ENCODE measurements at places on chromosomes 16 and 17. TPM values are rescaled to one million over a fixed set of nuclear protein-coding genes. Genes with fewer than 3 reads are reported as not detected.

DNA sequence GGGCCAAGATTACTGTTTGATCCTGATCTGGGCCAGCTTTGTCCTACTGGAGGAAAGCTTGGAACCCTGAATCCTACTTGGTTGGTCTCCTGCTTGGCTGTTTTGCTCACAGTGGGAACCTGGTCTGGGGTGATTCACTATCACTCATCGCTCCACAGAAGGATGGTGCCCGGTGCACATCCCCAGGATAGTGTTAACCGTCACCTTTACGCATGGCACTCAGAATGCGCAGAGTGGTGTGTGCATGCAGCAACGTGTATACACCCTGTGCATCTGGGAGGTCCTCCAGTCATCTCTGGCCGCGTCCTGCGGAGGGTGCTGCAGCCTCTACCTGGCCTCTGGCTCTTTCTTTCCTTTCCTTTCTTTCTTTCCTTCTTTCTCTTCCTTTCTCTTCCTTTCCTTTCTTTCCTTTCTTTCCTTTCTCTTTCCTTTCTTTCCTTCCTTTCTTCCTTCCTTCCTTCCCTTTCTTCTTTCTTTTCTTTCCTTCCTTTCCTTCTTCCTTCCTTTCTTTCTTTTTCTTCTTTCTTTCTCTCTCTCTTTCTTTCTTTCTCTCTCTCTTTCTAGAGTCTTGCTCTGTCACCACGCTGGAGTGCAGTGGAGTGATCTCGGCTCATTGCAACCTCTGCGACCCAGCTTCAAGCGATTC is 13.1 kb downstream of the SOCS3 start:
- no peak for DNase-seq
- H3K4me1 ChIP-seq = peaks cover 75% of the 10 kb centered on the region
- no peak overlapping the region for H3K4me3 ChIP-seq
- no peaks in the 10 kb centered on the region for H3K36me3 ChIP-seq
- no peak overlapping the region for H3K27ac ChIP-seq

- H3K4me1 ChIP-seq = no peaks in the 10 kb centered on the region
- DNase-seq = no peak
- H3K36me3 ChIP-seq = peaks cover 3% of the 10 kb centered on the region
- H3K4me3 ChIP-seq = no peak overlapping the region
Observed at GRCh38 chr17:15334266-15334665, 7.1 kb downstream of the TEKT3 start.

DNA sequence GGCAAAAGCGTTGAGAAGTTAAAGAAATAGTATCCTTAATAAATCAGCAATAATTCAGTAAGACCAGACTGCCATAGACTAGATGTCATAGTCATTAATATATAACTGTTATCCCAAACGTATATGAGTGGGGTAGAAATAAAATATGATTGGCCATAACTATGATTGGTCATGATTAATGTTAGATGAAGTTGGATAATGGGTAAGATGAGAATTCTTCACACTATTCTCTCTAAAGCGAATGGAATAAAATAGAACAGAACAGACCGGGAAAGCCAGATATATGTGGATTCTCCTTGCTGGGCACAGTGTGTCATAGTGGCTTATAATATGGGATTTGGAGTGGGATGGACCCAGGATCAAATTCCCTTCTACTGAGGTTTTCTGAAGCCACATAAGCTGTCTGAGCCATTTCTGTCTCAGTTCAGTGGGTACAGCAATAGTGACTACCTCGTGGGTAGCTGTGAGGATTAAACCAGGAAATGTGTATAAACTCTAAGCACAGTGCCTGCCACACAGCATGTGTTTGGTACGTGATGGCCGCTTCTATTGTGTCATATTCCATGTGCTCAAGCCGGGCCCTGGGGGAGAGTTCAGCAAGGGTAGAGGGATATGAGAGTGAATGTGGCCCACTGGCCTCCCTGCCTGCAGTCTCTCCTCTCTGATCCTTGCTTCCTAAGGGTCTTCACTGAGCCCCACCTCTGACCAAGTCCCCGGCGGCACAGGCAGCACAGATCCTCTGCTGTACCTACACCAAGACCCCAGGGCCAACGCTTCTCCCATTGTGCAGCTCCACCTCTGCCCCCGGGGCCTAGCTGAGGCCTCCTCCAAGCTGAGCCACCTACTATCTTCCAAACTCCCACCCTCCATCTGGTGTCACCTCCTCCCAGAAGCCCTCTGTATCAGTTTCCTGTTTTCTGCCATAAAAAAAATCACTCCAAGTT is 3.7 kb downstream of the CETP start:
- H3K27me3 ChIP-seq = no peaks in the 10 kb centered on the region
- H3K4me1 ChIP-seq = peaks cover 19% of the 10 kb centered on the region
- H3K36me3 ChIP-seq = no peaks in the 10 kb centered on the region
- H3K4me3 ChIP-seq = no peak overlapping the region

GRCh38 chr17:72219137-72219823 is 98.5 kb downstream of the SOX9 start:
- no peaks in the 10 kb centered on the region for H3K4me1 ChIP-seq
- H3K27me3 ChIP-seq = peaks cover 38% of the 10 kb centered on the region
- no peak overlapping the region for H3K4me3 ChIP-seq
- no peak for DNase-seq

DNA sequence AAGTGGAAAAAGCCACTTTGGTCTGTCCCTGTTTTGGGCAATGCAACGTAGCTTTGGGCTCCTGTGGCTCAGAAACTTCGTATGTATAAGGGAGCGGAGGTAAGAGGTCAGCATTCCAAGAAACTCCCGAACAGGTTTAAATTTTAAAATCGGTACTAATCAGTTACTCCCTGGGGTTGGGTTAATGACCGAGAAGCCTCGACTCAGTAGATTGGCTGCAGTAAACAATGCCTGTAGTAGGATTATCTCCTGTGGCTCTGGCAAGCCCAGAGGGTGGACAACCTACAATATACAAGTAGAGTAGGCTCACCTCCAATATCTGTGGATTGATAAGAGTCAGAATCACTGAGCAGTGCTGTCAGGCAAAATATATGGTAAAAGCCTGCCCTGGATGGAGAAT is 1.6 kb upstream of the GNA13 start:
- H3K4me1 ChIP-seq = peaks cover 23% of the 10 kb centered on the region
- no peaks in the 10 kb centered on the region for H3K27me3 ChIP-seq
- DNase-seq = no peak

- H3K27me3 ChIP-seq = peaks cover 1% of the 10 kb centered on the region
- H3K4me3 ChIP-seq = no peak overlapping the region
Observed at GRCh38 chr16:85372627-85373372, 240.3 kb upstream of the GSE1 start.

DNA sequence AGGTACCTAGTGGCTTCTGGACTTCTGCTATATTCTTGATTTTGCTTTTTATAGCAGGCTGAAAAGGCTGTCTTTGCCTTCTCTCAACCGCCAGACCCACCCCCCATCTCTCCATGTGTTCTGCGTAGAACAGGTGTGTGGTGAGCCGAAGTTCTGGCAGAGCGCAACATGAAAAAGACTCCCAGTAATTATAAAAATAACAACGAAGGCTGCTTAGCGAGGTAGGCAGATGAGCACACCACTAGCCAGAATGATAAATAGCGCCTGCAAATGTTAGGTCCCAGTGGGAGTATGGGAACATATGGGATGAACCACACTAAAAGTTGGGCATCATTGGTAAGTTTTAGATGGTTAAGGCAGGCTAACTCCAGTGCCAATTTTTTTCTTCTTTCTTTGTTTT is 14.0 kb upstream of the RBFOX1 start:
- H3K4me1 ChIP-seq = no peaks in the 10 kb centered on the region
- H3K36me3 ChIP-seq = no peaks in the 10 kb centered on the region
- no peak overlapping the region for H3K27ac ChIP-seq
- H3K27me3 ChIP-seq = no peaks in the 10 kb centered on the region

- H3K36me3 ChIP-seq = no peaks in the 10 kb centered on the region
- no peaks in the 10 kb centered on the region for H3K4me1 ChIP-seq
- no peak overlapping the region for H3K27ac ChIP-seq
- no peak for DNase-seq
Observed at GRCh38 chr16:86307514-86307903, 202.8 kb upstream of the FOXF1 start.

- no peak overlapping the region for H3K4me3 ChIP-seq
- no peaks in the 10 kb centered on the region for H3K4me1 ChIP-seq
- no peak overlapping the region for H3K27ac ChIP-seq
- no peaks in the 10 kb centered on the region for H3K27me3 ChIP-seq
Observed at GRCh38 chr17:73118139-73118538, 25.7 kb upstream of the SLC39A11 start.

GRCh38 chr16:71283612-71284011 is 5.6 kb downstream of the CMTR2 start:
- H3K36me3 ChIP-seq = peaks cover 55% of the 10 kb centered on the region
- H3K27ac ChIP-seq = no peak overlapping the region
- H3K4me1 ChIP-seq = peaks cover 14% of the 10 kb centered on the region
- H3K4me3 ChIP-seq = no peak overlapping the region
- DNase-seq = no peak

DNA sequence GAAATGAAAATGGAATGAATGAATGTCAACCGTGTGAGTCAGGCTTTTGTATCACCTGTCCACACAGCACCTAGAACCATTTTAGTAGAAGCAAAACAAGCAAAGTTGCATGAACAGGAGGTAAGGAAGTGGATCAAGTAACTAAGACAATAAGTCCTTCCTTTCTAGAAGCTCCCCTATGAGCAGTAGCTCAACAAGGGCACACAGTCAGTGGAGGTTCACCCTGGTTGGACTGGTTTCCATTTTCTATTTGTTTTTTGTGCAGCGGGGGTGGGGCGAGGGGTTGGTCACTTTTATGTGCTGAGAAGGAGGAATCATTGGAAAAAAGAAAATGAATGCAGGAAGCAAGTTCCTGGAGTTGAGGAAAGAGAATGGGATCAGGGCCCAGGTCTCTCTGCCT is 4.0 kb upstream of the HSBP1 start:
- peaks cover 4% of the 10 kb centered on the region for H3K36me3 ChIP-seq
- peaks cover 15% of the 10 kb centered on the region for H3K4me1 ChIP-seq
- DNase-seq = no peak
- H3K27me3 ChIP-seq = peaks cover 3% of the 10 kb centered on the region

The SSTR5 gene
- not detected for total RNA-seq

The CHAD gene
- total RNA-seq = not detected

The RND2 gene
- 0.07 TPM for total RNA-seq
